ENCODE measurements at places on chromosomes 3 and 15.

DNA sequence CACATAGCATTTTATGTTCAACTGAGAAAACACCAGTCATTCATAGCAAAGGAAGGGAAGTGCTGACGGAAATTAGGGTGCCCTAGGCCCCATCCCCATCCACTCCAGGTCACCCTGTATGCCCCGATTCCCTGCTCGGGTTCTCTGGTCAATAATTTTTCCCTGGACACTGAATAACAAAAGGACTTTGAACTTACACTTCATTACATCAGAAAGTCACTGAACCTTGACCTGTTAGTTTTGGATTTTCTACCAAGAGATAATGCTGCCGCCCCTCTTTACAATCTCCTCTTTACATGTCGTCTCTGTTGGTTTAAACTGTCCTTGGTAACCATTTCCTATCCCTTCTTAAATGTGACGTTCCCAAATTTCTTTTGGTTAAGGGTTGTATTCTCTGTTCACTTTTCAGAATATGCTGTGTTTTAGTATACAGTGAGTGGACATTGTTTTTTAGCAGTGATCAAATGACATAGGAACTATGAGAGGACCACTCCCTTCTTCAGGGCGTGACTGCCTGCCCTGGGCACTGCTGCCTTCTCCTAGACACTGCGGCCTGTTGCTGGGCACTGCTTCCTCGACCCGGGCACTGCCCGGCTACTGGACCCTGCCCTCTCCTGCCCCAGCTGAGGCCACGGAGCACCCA, 13.6 kb upstream of the AHSG start:
- no peak for DNase-seq

DNA sequence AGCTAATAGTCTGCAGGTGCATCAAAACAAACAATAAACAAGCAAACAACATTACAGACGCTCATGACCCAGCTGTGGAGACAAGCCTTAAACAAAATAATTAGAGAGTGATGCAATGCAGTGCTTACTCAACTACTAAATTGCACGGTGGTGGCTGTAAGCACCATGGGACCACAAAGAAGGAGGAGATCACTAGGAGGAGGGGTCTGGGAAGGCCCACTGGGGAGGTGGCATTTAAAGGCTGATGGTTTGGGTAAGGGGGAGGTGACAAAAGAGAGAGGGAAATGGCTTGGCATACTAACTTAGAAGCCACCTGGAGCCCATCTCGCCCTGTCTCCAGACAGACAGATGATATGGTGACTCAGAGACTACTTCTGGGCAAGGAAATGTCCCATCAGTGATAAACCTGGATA, 516.7 kb downstream of the FOXP1 start:
- DNase-seq = peak; percentile 81

- DNase-seq = no peak
Measured at GRCh38 chr3:18008706-18009368, 266.4 kb upstream of the TBC1D5 start.

GRCh38 chr3:8745619-8746370, 12.2 kb downstream of the CAV3 start:
- DNase-seq = no peak

- DNase-seq = no peak
Measured at GRCh38 chr3:194736896-194737600, 51.4 kb downstream of the FAM43A start.

- no peak for DNase-seq
Measured at GRCh38 chr3:55313666-55314065, 173.4 kb downstream of the WNT5A start.

DNA sequence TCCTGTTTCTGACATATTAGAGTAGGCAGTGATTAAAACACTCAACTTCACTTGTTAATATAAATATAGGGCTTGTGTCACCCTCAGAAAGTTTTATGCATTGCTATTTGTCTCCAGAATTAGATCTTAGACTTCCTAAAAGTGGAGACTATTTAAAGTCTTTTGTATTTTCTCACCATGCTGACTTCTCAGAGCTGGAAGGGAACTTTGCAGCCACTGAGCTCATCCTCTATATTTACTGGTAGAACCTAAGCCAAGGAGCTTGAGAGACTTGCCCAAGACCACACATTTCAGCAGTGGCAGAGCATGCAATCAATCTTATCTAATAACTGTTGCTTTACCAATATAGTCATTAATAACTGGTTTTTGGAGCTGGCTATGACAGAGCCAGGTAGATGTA, 53.2 kb downstream of the STAC start:
- DNase-seq = no peak

DNA sequence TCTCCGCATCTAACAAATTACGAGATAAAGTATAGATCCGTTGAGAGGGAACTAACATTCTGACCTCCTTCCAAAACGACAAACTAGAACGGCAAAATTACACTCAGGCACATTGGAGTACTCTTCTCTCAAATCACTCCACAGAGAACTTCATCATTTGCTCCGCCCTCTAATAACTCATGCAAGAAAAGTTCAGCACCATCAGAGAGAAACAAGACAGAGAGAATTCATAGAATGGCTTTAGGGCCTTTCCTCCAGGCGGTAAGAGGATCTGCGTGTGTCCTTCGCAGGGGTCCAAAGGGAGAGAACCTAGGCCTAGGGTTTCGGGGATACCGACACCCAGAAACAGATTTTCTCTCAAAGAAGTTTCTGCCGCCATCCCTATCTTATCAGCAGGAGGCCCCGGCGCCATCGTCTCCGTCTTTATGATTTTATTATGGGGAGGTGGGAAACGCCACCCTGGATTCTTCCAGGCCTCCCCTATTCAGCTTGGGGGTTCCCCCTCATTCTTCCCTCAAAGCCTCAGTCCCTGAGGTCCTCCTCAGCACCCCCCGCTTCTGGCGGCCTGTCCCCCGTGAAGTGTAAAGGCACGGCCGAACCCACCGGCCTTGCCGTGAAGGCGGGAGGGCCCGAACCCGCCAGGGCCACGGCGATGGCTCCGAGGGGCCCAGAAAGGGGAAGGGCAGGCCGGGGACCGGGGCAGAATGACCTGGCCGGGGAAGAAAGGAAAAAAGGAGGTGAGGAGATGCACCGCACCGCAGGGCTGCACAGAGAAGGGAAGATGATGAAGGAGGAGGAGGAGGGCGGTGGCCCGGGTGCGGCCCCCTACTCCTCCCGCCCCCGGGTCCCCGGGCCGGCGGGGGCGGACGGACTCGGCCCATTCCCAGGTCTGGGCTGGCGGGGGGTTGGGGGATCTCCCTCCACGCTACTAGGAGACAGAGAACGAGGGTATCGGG, 768 bp downstream of the UBXN7 start:
- DNase-seq = peak; percentile 24

GRCh38 chr3:13016083-13016720, 57.0 kb downstream of the IQSEC1 start:
- peak; percentile 94 for DNase-seq

DNA sequence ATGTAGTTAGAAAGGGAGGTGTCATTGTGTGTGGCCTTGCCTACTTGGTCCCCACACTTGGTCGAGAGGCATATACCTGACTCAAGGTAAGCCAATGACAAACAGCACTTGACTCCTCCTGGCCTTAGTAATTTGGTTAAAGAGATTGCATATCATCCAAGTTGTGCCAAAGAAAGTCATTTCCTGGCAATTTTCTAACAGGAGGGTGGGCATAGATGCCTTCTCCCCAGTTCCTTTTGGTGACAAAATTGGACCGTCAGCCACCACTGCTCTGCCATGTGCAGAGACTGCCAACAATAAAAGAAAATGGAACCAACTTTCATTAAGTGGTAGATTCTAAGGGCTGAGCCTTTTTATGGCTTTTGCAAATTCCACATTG, 7.9 kb upstream of the LEKR1 start:
- DNase-seq = no peak

- no peak for DNase-seq
Measured at GRCh38 chr3:70820397-70820796, 508.0 kb upstream of the MDFIC2 start.

GRCh38 chr3:25952133-25952532, 162.2 kb downstream of the OXSM start:
- DNase-seq = no peak

DNA sequence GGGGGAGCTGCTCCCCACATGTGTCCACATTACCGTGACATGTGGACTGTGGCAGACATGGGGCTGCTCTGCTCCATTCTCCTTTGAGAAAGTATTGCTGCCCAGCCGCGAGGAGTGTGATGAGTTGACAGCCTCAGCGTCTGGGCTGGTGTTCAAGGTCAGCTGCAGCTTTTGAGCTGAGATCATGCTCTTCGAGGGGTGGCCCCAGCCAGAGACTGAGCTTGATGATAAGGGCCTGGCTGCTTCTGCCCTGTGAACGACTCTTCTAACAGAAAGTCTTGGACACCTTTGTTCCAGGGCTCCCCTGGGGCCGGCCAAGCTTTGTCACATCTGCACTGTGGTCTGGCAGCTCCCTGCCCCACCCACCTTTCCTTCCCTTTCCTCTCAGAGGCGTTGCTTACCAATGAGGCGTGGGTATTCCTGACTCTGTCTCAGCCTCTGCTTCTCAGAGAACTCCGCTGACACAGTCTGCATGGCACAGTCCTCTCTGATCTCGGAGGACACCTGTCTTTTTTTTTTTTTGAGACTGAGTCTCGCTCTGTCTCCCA, 86.6 kb downstream of the CHRD start:
- DNase-seq = no peak

GRCh38 chr15:87576486-87577176, 679.9 kb downstream of the NTRK3 start:
- DNase-seq = no peak

GRCh38 chr3:122533931-122534334, 19.2 kb upstream of the KPNA1 start:
- DNase-seq = no peak

DNA sequence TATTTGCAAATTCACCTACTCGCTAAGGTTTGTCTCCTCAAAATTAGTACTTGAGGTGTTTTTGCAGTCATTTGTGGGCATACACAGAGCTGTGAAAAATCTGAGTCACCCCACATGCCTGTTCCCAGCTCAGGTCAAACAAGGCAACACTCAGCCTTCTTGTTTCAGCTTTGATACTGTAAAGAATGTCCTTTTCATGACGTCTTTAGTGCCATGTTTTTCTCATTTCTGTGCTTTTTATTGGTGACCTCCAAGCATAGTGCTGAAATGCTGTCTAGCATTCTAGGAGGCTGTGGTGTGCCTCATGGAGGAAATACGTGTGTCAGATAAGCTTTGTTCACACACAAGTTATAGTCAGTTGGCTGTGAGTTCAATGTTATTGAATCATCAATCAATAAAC, 8.8 kb downstream of the CAPN3 start:
- no peak for DNase-seq

GRCh38 chr3:71395927-71396695, 187.4 kb downstream of the FOXP1 start:
- no peak for DNase-seq

GRCh38 chr15:39250001-39250400, 330.9 kb upstream of the THBS1 start:
- no peak for DNase-seq

DNA sequence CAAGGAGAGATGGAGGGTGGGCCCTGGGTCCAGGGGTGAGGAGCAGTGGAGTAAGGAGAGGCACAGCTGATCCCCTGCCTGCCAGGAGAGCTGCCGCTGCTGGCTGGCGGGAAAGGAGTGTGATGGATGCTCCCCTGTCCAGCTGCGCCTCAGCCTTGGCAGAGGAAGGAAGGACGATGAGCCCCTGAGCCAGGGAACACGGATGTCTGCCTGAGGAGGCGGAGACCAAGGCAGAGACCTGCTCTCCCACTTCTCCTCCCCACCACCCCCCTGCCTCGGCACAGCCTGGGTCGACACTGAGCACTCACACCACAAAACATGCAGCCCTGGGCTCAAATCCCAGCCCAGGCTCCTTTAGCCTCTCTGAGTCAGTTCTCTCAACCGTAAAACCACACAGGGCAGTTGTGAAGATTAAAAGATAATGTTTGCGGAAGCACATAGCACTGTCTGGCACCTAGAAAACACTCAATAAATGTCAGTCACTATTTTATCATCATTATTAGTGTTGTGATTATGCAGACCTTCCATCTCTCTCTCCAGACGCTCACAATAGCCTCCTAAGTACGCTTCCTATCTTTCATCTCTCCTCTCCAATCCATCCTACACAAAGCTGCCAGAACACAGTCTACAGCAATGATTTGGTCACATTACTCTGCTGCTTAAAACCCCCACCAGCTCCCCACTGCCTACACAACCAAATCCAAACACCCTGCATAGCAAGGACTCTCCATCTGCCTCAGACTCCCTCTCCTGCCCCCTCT, 52.2 kb downstream of the SEMA5B start:
- peak; percentile 81 for DNase-seq

DNA sequence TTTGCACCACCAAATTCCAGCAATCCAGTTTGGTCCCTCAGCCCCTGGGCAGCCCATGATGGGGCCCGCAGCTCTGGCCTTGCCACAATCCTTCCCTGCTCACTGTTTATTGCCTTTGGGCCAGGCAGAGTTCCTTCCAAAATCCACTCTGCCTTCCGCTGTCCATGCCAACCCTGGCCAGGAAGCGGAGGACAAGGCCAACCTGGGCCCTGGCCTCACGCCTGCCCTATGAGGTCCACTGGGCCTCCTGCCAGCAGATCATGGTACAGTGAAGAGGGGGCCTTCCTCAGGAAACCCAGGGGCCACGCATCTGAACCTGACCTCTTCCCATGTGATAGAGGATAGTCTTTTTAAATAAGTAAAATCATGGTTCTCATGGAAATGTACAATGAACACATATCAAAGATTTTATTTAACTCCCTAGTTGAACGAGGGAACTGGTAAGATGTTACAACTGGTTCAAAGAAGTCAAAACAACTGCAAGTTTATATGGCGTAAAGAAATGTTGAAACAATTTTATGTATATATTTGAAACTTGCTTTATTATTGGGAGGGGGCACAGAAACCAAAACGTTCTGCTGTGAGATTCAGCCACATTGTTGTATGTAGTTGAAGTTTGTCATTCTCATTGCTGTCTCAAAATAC, 95.8 kb upstream of the TNFAIP8L3 start:
- no peak for DNase-seq

DNA sequence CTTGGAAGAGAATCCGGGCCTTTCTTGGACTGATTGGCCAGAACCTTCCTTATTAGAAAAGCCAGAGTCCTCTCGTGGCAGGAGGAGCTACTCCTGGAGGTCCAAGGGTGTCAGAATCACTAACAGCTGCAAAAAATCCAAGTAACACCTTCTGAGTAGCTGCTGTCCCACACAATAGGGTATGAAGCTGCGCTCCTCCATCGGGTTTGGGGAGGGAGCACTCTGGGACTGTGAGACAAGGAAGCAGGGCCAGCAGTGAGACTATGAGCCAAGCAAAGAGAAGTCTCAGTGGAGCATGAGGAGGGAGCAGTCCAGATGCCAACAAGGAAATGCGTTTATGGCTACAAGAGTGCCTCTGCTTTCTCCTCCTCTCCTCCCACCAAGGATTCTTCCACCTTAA, 21.7 kb downstream of the SEMA3G start:
- no peak for DNase-seq

- DNase-seq = no peak
Measured at GRCh38 chr3:150607267-150608065, 4.3 kb downstream of the SELENOT start.

Measured in DND-41 (cell line).